ENCODE measurements at places on chromosomes 7 and 10. TPM values are rescaled to one million over a fixed set of nuclear protein-coding genes. Genes with fewer than 3 reads are reported as not detected.
A peak's percentile ranks its signal among the peaks of the same experiment; 100 is the strongest.

DNA sequence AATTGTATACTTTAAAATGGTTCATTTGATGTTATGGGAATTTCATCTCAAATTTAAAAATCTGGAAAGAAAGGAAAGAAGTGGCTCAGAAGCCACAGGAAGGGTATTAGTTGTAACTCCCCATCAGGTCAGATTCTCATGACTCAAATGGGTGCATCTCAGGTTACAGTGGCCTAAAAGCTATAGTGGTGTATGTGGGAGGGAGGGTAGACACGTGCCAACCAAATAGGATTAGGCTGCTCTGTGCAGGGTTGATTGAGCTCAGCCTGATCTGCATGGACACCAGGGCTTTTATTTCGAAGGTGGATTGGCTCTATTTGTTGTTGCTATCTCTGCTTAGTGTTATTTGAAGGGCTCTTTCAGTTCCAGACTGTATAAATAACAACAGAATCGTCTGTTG lies 121.5 kb upstream of the PRR15 start:
- H3K27ac ChIP-seq = no peak overlapping the region
- DNase-seq = no peak
- no peaks in the 10 kb centered on the region for H3K4me1 ChIP-seq
- H3K27me3 ChIP-seq = no peaks in the 10 kb centered on the region
- H3K4me3 ChIP-seq = no peak overlapping the region
- no peaks in the 10 kb centered on the region for H3K36me3 ChIP-seq

DNA sequence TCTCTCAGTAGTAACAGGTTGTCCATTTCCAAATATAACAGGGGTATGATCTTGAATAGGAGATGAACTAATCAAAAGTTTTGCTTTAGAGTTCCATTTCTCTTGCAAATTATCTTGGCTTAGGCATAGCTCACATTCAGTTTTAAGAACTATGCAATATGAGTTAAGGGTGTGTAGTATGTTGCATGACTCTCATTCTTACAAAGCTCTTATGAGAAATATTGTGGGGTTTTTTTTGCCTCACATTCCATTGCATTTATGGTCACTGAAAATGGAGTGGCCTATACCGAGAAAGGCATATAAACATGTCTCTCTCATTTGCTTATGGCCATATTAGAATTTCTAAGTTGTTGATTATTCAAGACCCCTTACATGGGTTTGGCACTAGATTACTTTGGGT lies 48.5 kb upstream of the LAMB1 start:
- no peak for DNase-seq
- H3K4me3 ChIP-seq = no peak overlapping the region
- H3K36me3 ChIP-seq = no peaks in the 10 kb centered on the region
- peaks cover 5% of the 10 kb centered on the region for H3K4me1 ChIP-seq

DNA sequence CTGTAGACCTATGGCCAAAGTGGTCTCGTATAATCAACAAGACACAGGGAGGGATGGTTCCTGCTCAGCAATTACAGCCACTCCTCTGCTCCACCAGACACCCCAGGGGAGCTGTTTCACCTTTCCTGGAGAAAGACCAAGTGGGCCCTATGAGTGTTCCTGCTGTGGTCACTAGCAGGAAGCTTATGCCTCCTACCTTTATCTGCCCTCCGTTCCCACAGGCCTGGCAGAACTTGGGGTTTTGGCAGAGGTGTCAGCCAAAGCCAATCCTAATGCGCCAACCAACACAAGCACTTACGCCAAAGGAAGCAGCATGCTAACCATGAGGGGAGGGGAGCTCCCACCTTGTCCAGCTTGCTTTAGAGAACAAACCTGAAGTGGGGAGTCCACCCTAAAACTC lies 31.2 kb downstream of the XPNPEP1 start:
- DNase-seq = no peak
- H3K27ac ChIP-seq = no peak overlapping the region
- H3K4me1 ChIP-seq = peaks cover 22% of the 10 kb centered on the region
- no peak overlapping the region for H3K4me3 ChIP-seq
- H3K36me3 ChIP-seq = peaks cover 16% of the 10 kb centered on the region
- no peaks in the 10 kb centered on the region for H3K27me3 ChIP-seq

DNA sequence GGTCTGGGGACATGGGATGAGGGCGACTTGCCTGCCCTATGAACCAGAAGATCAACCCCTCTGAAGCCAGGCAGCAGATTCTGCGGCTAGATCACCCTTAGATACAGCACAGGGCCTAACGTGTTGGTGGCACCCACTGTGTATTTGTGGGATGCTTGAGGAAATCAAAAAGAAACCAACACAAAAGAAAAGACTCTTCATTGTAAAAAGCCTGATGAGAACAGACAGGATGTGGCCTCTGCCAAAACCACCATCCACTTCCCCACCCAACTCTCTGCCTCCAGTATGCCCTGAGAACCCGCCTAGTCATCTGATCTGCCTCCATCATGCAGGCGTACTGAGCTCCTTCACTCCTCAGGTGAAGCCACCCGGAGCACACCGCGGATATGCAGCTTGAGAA lies 97.2 kb upstream of the INSYN2A start:
- no peaks in the 10 kb centered on the region for H3K27me3 ChIP-seq
- H3K27ac ChIP-seq = no peak overlapping the region
- no peak overlapping the region for H3K4me3 ChIP-seq
- no peak for DNase-seq

- H3K4me1 ChIP-seq = peaks cover 29% of the 10 kb centered on the region
- peaks cover 3% of the 10 kb centered on the region for H3K36me3 ChIP-seq
- H3K4me3 ChIP-seq = peak overlapping the region; percentile 89
- DNase-seq = no peak
- H3K27ac ChIP-seq = peak overlapping the region; percentile 48
Measured at GRCh38 chr7:108004220-108005142, 1.5 kb upstream of the LAMB1 start.

GRCh38 chr7:35258125-35258867 lies 4.4 kb upstream of the TBX20 start:
- H3K4me3 ChIP-seq = peak overlapping the region; percentile 60
- no peak overlapping the region for H3K27ac ChIP-seq
- H3K36me3 ChIP-seq = no peaks in the 10 kb centered on the region
- no peak for DNase-seq

DNA sequence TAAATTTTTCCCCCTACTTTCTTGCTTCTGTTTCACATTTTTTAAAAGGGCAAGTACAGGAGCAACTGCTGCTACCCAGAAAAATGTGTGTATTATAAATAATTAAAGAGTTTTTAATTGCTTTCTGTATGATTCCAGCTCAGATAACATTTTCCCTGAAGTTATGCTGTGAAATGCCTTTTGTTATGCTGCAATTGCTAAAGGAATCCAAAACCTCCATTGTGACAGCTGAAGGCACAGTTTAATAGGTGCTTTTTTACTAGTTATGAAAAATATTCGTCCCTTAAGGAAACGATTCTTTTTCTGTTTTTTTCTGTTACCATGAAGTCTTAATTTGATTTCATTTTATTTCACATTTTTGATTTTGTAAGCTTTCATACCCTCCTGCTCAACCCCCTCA lies 83.2 kb downstream of the ZNRF2 start:
- no peak overlapping the region for H3K27ac ChIP-seq
- no peaks in the 10 kb centered on the region for H3K36me3 ChIP-seq
- no peak overlapping the region for H3K4me3 ChIP-seq
- H3K4me1 ChIP-seq = no peaks in the 10 kb centered on the region
- H3K27me3 ChIP-seq = no peaks in the 10 kb centered on the region

- H3K36me3 ChIP-seq = no peaks in the 10 kb centered on the region
- H3K4me3 ChIP-seq = no peak overlapping the region
- H3K4me1 ChIP-seq = no peaks in the 10 kb centered on the region
- DNase-seq = no peak
- H3K27me3 ChIP-seq = no peaks in the 10 kb centered on the region
Measured at GRCh38 chr10:94383530-94383929, 18.8 kb upstream of the TBC1D12 start.

DNA sequence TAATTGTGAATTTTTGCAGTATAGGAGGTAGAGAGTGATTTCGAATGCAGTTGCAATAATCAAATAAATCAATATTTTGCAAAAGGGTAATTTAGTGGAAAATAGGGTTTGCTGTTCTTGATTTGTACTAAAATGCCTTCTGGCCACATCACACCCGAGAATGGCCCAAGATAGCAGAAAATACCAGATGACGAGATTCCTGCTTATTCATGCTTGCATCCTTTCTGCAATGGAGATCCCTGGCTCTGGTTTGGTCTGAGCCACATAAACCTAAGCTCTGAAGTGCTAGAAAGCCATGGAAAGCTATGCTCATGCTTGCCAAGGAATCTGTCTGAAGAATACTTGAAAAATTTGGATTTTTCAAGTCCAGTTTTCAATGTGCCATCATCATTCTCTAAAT lies 634.2 kb upstream of the COBL start:
- no peak overlapping the region for H3K4me3 ChIP-seq
- H3K36me3 ChIP-seq = peaks cover 3% of the 10 kb centered on the region
- peak overlapping the region; percentile 52 for H3K27ac ChIP-seq
- H3K4me1 ChIP-seq = peaks cover 27% of the 10 kb centered on the region
- H3K27me3 ChIP-seq = no peaks in the 10 kb centered on the region
- DNase-seq = no peak

DNA sequence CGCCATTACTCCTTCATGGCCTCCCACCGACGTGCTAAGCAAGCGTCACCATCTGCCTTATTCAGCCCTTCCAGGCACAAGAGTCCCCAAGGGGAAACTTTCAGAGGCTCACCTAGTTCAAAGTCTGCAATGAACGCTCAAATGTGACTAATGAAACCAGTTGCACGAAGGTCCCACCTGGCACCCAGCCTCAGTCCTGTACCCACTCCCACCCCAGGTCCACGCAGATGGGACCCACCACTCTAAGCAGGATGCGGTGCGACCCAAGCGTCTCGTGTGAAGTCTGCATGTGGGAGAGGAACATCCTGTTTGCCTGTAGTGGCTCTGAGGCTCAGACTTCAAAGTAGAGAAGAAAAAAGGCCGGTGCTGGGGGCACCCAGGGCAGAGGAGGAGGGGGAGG lies 40.3 kb downstream of the RGS10 start:
- no peak for DNase-seq
- H3K4me1 ChIP-seq = peaks cover 28% of the 10 kb centered on the region
- H3K36me3 ChIP-seq = no peaks in the 10 kb centered on the region
- H3K27me3 ChIP-seq = no peaks in the 10 kb centered on the region

Gene DENND10
- total RNA-seq = 49.3 TPM

Gene GPR37
- total RNA-seq = 6.0 TPM

Gene ITGA8
- 0.37 TPM for total RNA-seq

Gene SKIDA1
- total RNA-seq = 53.0 TPM

Gene ADRB1
- total RNA-seq = 0.14 TPM

Gene TAS2R4
- 1.1 TPM for total RNA-seq

Gene VGF
- 9.1 TPM for total RNA-seq

Data from neural crest cell (in vitro differentiated cells).